ENCODE measurements at places on chromosomes 16 and 17.
A peak's percentile ranks its signal among the peaks of the same experiment; 100 is the strongest.

- DNase-seq = no peak
Measured at GRCh38 chr17:79745641-79746105, 14.9 kb downstream of the ENPP7 start.

GRCh38 chr17:42991471-42991870 is 6.7 kb upstream of the RPL27 start:
- no peak for DNase-seq

DNA sequence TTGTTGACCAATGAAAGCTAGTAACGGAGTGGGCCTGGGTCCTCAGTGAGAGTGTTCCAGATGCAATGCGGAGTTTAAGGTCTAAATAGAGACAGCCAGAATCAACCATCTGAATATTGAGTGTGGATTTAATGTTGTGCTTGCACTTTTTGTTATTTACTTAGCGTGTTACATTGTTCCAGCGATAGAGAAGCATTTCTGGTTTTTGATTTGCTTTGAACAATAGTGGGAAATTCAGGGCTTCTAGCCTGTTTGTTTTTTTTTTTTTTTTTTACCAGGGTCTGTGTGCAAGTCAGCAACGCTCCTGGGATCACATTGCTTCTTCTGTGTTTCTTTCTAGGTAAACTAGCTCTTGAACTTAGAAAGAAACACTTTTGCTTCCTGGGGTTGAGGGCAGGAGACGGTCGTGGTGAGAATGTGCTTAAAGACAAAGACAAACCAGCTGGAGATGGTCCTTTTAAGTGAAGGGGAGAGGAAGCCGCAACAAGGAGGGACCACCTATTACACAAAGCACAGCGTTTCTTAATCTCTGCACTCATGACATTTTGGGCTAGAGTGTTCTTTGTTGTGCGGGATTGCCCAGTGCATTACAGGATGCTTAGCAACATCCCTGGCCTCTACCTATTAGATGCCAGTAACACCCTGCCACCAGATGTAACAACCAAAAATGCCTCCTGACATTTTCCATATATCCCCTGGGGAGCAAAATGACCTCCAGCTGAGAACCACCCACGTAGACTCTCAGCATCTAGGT is 119.2 kb downstream of the MAP2K6 start:
- DNase-seq = no peak

DNA sequence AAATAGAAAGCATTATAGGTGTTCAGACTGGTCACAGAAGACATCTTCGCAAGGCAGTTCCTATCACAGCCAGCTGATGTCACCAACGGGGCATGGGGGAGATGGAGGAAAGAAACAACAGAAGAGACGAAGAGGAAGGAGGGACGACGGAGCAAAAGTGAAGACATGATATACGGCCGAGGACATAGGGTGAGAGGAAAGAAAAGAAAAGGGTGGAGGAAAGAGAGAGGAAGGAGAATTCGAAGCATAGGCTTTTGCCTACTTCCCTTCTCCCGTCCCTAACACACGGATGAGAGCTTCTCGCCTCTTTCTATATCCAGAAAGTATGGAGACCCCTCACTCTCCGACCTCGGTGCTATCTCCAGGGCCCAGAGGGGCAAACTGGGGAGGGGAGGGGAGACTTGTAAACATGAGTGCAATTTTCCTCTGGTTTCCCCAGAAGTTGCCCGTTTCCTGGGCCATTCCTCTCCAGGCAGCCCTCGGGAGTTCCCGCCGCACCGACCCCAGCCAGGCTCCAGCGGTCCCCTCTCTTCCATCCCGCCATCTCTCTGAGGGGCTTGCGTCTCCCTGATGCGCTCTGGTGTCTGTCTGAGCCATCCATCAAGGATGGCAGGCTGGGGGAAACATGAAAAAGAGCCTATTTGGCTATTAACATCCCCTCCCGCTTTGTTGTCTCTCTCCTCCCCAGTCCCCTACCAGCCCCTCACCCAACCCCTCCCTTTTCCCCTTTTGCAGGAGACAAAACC is 26.0 kb downstream of the COPZ2 start:
- DNase-seq = peak; percentile 32

All from stomach (tissue), 19 donors.